ENCODE measurements at places on chromosomes 7 and 10. TPM values are rescaled to one million over a fixed set of nuclear protein-coding genes. Genes with fewer than 3 reads are reported as not detected.

TBC1D12 gene
- 4.6 TPM for total RNA-seq

MSMB gene
- not detected for total RNA-seq

SPDYE11 gene
- total RNA-seq = not detected

MBL2 gene
- not detected for total RNA-seq

GPR37 gene
- total RNA-seq = not detected

CALML3 gene
- not detected for total RNA-seq

DLX5 gene
- total RNA-seq = not detected

PDK4 gene
- 431 TPM for total RNA-seq

AOAH gene
- total RNA-seq = 1.9 TPM

ABCA13 gene
- not detected for total RNA-seq

ANLN gene
- total RNA-seq = 3.3 TPM

JCAD gene
- 25.6 TPM for total RNA-seq

CHCHD3 gene
- 169 TPM for total RNA-seq
